Stimulated activated CD4-positive, alpha-beta T cell treated with anti-CD3 and anti-CD28 coated beads, Interleukin-4, amount 100 ng/mL, for 24 hours (primary cell): ENCODE measurements at places on chromosomes 7 and 10.

GRCh38 chr10:60267802-60268201, 121.9 kb downstream of the ANK3 start:
- DNase-seq = no peak

GRCh38 chr10:77978360-77978759, 51.0 kb downstream of the POLR3A start:
- DNase-seq = no peak

- DNase-seq = no peak
Measured at GRCh38 chr7:77825131-77825530, 26.6 kb downstream of the PHTF2 start.

DNA sequence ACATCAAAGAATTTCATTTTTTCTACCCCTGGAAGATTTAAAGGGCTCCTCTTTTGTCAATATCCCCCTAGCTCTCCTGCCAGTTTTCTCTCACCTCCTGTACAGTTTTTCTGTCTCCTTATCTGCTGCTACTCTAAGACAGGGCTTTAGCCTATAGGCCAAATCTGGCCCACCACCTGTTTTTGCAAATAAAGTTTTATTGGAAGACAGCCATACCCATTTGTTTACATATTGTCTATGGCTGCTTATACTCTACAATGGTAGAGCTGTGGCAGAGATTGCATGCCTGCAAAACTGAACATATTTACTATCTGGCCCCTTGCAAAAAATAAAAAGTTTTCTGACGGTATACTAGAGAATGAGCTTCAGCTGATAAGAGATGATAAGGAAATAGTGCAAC, 37.4 kb upstream of the GARS1 start:
- DNase-seq = no peak

GRCh38 chr7:149126662-149127266, 640 bp upstream of the ZNF425 start:
- DNase-seq = peak; percentile 59

DNA sequence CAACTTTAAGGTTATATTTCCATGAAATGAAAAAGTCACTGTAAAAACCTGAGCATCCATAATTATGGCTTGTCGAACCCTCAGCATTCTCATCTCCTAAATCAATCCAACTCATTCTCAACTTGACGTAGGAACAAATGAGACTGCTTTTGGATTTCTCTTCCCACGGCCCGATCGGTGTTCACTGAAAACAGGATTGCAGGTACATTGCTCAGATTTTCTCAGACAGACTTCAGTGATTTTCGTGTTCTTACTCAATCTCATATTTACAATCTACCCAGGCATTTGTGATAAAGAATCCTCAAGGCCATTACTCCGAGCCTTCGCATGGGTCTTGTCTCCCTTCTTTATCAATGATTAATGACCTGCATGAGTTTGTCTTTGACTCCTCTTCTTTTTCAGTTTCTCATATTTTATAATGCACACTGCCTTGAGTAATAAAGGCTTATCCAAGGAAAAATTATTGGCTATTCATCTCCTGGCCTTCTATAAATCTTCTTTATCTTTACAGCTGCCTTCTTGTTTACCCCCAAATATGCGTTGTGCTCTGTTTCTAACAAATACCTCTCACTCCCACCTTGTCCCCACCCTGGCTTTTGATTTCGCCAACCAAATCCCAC, 90.4 kb upstream of the MYO3A start:
- no peak for DNase-seq

- DNase-seq = no peak
Measured at GRCh38 chr10:124270530-124271327, 148.0 kb downstream of the OAT start.

GRCh38 chr10:52539463-52539862, 225.4 kb downstream of the DKK1 start:
- no peak for DNase-seq

DNA sequence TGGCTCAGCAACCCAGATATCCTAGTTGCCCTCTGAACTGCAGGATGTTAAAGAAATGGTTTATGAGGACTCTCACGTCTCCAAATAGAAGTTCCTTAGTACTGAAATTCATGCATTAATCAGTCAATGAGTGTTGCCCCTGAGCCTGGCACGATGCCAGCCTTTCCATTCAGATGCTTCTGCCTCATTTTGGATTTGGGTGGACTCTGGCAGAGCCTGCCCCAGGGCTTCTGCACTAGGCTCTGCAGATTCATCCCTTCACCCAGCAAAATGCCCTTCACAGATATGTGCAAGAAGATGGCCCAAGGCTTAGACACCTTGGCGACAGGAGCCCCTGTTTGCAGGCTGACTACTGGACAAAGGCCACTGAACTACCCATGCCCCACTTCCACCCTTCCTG, 747.8 kb downstream of the GRID1 start:
- DNase-seq = no peak

DNA sequence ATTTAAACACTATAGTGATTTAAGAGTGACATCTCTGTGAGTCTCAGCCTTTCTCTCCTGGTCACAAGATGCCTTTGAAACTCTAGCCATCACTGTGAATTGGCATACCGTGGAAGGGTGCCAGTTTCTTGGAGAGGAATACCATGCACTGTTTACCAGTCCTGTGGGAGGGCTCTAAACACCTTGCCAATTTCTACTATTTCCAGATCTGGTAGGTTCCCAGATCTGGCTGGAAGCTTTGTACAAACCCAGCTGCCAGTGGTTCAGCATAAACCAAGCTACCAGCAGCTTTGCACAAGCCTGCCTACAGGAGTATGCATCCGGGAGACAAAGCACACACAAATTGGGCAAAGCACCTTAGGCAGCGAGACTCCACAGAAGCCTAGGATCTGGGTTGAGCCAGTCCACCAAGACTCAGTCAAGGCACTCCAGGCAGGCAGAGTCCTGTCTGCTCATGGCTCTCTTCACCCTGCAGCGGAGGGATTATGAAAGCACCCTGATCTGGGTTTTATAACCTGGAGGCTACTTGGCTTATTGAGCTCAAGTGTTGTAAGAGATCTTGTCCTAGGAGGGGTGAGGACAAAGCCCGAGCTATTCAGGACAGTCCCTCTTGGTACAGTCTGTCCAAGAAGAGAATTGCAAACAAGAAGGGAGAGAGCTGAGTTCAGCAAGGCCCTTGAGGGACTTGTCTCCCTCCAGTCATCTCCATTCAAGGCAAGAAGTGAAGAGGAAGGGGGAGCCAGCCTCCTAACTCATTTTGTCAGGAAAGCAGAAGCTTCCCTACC, 23.6 kb downstream of the MCM10 start:
- no peak for DNase-seq
